Activated CD8-positive, alpha-beta memory T cell treated with anti-CD3 and anti-CD28 coated beads for 1 hour (primary cell): ENCODE measurements at places on chromosomes 3 and 15.

DNA sequence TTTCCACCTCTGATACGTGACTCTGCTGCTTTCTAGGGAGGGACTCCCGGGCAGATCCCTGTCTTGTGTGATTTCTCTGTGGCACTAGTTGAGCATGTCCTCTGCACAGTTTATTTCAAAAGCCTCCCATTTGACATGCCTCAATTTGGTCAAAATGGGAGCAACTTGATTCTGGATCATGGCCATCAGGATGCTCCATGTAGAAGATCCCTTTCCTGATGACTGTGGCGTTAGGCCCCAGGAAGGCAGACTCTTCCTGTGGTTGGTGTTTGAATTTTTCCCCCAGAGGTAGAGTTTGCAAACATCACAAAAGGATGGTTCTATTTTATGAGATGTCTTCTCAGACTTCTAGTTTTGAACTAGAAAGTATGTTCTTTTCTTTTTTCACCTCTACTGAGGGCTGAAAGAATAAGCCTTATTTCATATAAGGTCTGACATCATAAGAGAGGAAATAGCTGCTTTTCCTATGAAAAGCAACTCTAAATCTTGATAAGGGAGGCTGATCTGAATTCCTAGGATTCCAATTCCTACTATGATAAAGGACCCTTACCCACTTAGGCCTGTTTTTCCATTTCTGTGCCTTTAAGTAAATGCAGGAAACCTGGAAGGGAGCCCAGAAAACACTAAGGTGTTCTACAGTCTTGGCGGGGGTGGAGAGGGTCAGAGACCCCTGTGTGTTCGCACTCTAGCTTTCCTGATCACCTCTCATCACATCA is 243.8 kb upstream of the CHRM5 start:
- DNase-seq = no peak

- no peak for DNase-seq
Measured at GRCh38 chr15:38414357-38414756, 39.6 kb upstream of the FAM98B start.

GRCh38 chr3:159861369-159861987 is 127.2 kb upstream of the IL12A start:
- no peak for DNase-seq

- no peak for DNase-seq
Measured at GRCh38 chr3:61460636-61461035, 100.7 kb upstream of the PTPRG start.

DNA sequence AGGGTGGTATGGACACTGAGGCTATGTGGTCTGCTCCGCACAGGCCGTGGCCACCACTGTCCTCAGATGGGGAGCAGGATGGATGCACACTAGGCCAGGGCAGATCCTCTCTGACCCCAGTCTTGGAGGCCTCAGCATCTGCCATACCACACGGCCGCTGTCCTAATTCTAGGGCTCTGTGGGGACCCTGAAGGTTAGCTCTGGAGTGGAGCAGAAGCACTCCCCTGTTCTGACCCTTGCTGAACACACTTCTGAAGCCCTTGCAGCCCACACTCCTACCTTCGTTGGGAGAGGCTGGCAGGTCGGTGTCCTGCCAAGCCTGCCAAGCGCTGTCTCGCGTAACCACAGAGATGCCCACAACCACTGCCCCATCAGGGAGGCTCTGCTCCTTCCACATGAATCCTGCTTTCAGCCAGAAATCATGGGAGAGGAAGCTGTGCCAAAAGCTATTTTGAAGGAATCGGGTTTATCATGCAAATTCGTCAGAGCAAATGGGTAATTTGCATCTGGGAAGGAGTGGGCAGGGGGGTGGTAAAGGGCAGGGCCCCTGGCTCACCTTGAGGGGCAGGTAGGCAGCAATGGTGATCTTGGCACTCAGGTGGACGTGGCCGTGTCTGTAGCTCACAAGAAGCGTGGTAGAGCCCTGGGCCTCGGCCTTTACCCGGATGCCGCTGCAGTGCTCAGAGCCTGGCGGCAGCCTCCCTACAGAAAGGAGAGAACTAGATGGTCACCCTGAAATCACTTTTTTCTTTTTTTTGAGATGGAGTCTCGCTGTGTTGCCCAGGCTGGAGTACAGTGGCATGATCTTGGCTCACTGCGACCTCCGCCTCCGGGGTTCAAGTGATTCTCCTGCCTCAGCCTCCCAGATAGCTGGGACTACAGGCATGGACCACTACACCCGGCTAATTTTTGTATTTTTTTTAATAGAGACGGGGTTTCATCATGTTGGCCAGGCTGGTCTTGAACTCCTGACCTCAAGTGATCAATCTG is 54.4 kb downstream of the NUP210 start:
- DNase-seq = no peak

DNA sequence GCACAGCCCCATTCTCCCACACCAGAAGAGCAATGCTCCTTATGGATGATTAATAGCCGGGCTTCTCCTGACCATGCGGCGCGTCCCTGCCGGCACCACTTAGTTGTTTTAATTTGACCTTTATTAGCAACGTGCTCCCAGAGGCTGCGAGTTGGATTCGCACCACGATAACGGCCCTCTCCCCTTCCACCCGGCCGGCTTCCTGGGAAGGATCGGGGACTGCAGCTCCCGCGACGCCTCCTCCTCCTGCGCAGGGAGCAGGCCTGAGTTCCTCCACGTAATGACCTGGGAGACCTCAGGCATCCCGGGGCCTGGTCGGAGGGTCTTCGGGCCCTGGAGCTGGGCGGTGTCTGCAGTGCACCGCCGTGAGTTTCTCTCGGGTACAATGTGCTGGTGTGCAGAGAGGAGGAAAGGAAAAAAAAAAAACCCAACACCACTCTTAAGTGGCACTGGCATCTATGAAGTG is 243.3 kb upstream of the TOPAZ1 start:
- DNase-seq = no peak

DNA sequence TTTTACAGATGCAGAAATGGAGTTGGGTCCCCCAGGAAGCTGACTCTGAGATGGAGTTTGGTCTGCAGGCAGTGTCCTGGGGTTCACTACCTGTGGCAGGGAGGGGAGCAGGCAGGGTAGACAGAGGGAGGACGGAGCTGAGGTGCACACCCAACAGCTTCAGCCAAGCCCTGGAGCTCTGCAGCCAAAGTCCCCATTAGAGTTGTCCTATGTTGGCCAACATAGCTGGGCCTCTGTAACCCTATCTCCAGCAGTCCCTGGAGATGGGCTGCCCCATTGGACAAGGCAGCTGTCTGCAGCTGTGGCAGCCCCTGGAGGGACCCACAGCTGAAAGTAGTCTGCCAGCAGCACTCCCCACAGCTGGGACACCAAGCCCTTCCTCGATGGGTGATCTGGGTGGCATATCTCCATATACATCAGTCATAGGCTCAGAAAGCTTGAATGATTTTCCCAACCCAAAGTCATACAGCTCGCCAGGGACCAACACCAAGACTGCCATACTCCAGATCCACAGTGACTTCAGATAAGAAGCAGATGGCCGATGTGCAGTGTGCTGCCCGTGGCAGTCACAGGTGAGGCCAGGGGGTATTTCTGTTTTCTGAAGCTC is 31.9 kb downstream of the STARD5 start:
- no peak for DNase-seq

GRCh38 chr15:92666780-92667179 is 11.2 kb upstream of the FAM174B start:
- no peak for DNase-seq

GRCh38 chr3:55489798-55490132 is 2.7 kb upstream of the WNT5A start:
- no peak for DNase-seq

- no peak for DNase-seq
Measured at GRCh38 chr3:189572249-189572648, 58.9 kb upstream of the TP63 start.

DNA sequence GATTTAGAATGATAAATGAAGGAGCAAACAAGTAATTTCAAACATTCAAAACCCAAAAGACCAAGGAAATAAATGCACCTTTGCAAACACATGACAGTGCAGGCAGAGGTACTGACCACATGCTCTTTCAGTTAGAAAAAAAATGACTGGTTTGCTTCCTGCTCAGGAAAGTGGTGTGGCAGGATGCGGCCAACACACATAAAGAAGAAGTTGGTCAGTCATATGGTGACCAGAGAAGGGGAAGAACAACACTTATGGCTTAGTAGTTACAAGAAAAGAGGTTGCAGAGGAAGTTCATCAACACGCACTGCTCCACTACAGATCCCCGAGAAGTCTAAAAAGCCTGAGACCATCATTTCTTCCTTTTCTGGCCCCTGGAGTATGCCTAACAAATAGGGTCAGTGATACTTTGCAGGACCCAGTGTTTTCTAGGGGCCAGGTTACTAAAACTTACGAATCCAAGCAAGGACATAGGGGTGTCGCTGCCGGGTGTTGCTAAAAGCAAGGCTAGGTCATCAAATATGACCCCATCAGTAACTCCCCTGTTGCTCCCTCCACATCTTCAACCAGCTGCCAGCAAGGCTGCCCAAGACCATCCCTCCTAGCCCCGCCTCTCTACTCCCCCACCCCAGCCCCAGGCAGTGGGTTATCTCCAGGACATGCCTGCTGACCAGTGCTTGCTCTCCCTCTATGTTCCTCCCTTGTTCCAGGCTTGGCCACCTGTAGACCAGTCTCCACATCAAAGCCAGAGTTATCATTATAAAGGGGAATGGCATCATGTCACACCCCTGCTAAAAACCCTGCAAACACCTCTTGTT is 11.2 kb downstream of the ATP8B4 start:
- no peak for DNase-seq

- no peak for DNase-seq
Measured at GRCh38 chr3:52851348-52851747, 16.5 kb upstream of the MUSTN1 start.

GRCh38 chr15:66251065-66251789 is 2.3 kb downstream of the MEGF11 start:
- no peak for DNase-seq

- no peak for DNase-seq
Measured at GRCh38 chr15:38699633-38700230, 135.1 kb upstream of the RASGRP1 start.

GRCh38 chr15:25944386-25944785 is 81.3 kb upstream of the ATP10A start:
- no peak for DNase-seq

GRCh38 chr15:38547255-38547997 is 17.2 kb downstream of the RASGRP1 start:
- DNase-seq = no peak

DNA sequence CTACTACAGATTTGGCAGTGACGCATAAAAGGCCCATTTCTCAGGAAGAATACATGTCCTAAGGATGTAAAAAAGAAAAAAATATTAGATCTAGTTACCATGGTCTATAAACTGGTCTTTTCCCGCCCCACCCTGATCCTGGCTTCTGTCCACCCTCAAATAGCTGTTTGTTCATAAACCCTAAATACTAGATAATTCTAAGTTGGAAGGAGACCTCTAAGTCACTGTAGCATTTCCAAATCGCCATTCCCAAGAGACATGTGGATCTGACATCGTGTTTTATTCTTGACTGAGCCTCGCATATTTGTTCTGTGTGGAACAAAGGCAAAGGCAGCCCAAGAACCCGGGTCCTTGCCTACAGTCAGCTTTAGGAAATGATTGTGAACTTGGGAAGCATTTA is 49.0 kb downstream of the LMCD1 start:
- no peak for DNase-seq

GRCh38 chr15:99412626-99413025 is 153.2 kb upstream of the MEF2A start:
- no peak for DNase-seq

GRCh38 chr15:48426044-48426443 is 94.8 kb downstream of the DUT start:
- no peak for DNase-seq

DNA sequence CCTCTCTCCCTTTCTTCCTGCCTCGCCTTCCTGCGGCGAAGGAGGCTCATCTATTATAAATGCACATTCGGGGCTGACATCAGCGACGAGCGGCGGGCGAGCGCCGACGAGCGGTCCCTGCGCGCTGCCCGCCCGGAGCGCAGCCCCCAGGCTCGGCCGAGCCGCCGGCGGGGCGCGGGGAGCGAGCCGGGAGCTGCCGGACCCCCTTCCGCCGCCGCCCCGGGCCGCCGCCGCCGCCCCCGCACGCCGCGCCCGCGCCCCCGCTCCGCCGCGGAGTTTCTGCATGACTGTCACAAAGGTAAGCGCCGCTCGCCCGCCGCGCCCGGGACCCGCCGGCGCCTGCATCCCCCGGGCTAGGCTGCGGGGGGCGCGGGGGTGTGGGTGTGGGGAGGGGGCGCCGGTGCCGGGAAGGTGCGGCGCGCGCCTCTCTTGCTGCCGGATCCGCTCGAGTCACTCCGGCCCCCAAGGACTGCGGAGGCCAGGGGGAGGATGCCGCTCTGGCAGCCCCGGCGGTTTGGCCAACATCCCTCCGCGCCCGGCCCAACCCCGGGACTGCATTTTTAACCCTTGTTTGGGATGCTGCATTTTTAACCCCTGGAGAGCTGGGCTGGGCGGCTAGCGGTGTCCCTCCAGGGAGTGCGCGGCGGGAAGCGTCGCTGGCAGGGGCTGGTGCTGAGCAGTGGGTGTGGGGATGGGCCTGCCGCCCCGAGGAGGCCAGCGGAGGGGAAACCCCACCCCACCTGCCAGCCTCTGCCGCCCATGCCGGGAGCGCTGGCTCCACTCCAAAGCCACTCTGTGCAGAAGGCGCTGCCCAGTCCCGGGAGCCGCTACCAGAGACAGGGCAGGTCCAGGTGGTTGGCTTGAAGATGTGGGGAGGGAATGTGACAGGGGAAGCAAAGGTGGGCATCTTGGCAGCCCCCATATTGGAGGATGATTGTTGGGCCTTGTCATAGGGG is at the start of gene CORO2B:
CORO2B (plus strand) TSS at position 14 of the 956 bp plus-strand sequence; CDS start at position 284, 270 bp downstream.
- DNase-seq = no peak

- no peak for DNase-seq
Measured at GRCh38 chr3:16844791-16845190, 40.0 kb upstream of the PLCL2 start.

DNA sequence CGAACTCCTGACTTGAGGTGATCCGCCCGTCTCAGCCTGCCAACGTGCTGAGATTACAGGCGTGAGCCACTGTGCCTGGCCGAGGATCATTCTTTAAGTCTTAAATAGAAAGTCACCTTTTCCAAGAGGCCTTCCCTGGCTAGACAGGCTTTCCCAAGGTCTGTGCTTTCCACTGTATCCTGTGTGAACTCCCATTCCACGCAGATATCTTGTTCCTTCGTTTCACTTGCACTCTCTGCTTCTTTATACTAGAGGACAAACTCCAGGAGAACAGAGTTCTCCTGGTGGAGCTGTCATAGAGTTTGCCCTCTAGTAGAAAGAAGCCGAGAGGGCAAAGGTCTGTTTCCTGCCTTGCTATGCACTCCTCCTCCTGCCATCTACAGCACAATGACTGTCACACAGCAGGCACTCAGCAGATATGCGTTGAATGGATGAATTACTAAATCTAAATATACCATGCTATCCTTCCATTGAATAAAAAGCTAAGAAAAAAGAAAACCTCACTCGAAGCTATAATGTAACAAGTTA is 211.2 kb downstream of the FOXP1 start:
- no peak for DNase-seq

DNA sequence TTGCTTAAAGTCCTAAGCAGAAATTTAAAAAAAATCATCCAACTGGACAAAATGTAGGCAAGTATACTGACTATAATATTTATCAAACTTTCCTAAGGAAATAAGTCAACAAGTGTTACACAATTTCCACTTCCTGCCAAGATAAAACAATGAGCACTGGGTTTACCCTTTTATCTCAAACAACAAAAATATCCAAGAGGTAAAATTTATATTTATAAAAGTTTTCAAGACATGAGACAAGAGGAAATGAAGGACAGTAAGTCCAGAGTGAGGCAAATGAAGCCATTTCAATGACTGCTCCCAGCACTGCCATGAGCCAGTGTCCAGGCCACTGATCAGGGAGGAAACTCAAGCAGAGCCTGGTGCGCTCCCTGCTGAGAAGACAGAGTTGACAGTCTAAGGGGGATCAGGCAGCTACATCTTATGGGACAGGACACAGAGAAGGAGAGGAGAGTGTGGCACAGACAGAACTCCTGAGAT is 439.4 kb downstream of the RAP2B start:
- DNase-seq = no peak

- DNase-seq = no peak
Measured at GRCh38 chr15:50605462-50605861, 59.0 kb upstream of the USP50 start.
